ENCODE measurements at places on chromosomes 5 and 9.
A peak's percentile ranks its signal among the peaks of the same experiment; 100 is the strongest.

DNA sequence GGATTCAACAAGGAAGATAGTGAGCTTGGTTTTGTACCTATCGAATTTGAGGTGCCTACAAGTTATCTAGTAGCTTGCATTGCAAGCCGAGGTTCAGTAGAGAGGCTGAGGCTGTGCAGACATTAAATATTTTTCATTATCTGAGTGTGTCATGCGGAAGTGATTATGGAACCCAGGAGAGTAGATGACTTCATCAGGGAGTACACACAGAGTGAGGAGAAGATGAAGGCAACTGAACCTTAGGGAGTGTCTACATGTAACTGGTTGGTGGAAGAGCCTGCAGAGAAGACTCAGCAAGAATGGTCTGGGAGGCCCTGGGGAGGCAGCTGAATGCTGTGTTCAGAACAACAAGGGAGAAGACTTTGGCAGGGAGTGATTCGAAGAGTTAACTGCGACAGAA lies 393.9 kb downstream of the ARHGEF28 start:
- no peak for DNase-seq

GRCh38 chr9:132942541-132943182 lies 1.8 kb downstream of the TSC1 start:
- no peak for DNase-seq

GRCh38 chr5:5480481-5481111 lies 58.1 kb downstream of the ICE1 start:
- DNase-seq = no peak

DNA sequence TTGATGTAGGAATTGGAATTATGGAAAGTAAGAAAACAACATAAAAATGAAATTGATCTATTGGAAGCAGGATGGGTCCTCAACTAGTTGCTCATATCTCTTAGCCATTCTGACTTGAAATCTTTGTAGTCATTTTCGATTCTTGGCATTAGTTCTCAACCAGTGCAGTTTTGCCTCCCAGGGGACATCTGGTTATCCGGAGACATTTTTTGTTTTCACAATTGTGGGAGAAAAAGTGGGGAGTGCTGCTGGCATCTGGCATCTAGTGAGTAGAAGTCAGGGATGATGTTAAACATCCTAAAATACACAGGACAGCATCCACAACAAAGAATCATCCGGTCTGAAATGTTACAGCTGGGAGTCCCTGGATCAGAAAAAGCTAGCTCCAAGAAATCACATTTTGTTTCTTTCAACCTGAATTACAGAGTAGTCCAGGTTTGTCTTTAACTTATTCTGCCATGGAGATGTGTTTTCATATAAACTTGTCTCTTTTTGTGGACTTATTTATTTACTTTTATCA lies 74.9 kb downstream of the FBXL7 start:
- DNase-seq = no peak

GRCh38 chr5:37882636-37883035 lies 42.8 kb upstream of the GDNF start:
- no peak for DNase-seq

DNA sequence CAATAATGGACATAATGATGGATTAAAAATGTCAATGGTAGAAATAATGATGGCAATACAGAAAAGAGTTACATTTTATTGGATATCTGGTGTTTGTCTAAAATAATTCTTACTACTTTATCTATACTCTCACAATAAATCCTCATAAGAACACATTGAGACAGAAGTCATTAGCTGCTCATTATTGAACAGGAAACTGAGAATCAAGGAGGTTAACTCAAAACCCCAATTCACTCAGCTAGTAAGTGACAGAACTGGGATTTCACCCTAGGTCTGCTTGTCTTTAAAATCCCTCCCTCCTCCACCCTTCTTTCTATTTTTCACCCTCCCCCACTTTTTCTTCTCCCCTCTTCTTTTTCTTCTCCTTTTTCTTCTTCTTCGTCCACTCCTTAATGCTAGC lies 285.8 kb upstream of the TNC start:
- no peak for DNase-seq

DNA sequence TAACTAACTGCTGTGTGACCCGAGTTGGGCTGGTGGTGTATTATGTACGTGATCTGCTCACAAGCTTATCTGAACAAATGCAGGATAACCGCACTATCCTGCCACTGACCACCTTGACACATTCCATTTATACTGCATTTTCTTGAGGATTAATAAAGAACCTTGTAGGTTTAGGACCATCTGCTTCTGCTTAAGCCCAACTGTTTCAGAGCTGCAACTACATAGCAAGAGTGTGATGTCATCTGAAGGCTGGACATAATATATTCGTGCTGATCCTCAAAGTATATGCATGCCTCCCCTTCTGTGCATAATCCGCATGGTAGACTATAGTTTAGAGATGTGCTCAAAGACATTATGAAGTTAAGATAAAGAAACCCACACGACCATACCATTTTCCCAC lies 435.9 kb downstream of the BNC2 start:
- no peak for DNase-seq

DNA sequence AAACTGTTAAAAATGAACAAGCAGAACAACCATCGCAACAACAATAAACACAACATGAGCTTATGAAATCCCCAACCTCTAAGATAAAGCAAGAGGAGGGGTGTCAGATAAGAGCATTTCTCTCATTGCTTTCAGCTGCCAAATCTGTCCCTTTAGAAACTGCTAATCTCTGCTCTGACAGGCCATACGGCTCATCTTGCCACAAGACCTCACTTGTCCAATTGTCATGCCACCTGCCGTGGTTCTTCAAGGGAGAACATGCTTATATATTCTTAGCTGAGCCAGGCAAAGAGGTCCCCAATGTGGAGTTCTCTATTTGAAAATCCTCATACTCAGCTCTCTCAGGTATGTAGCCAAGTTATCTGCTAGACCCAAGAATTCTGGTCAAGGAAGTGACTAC lies 405.0 kb upstream of the TNC start:
- DNase-seq = no peak

GRCh38 chr9:131252120-131252519 lies 24.2 kb downstream of the FAM78A start:
- DNase-seq = no peak

- DNase-seq = no peak
Measured at GRCh38 chr5:61587125-61587524, 255.1 kb downstream of the ZSWIM6 start.

DNA sequence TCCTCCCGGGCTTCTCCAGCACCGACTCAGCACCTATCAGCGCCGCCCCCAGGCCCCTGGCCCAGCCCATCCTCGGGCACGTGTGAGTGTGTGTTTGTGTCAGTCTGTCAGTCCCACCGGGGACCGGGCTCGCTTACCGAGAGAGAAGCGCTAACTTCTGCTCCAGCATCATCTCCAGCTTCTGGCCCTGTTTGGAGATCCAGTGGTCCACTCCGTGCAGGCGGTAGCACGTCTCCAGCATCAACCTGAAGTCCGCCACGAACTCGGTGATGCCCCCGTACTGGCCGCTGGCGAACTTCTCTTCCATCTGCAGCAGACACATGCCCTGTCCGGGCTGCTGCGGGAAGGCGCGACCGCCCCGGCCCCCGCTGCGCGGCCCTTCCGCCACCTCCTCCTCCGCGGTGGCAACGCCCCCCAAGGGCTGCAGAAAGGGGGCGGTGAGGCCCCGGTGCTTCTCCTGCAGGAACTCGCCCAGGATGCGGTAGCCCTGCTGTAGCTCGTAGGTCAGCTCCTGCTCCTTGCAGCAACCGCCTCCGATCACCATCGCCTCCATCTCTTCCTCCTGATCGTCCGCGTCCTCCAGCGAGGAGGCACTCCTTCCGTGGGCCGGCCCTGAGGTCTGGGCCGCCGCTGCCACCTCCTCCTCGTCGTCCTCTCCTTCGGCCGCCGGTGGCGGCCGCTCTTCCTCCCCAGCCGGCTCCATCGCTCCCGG lies 8.2 kb downstream of the RANBP6 start:
- peak; percentile 93 for DNase-seq

Data from CD4-positive, alpha-beta memory T cell (primary cell).